Stimulated activated CD8-positive, alpha-beta memory T cell treated with anti-CD3 and anti-CD28 coated beads, Interleukin-2, amount 100 ng/mL, for 1 hour (primary cell): ENCODE measurements at places on chromosomes 13 and 19.

DNA sequence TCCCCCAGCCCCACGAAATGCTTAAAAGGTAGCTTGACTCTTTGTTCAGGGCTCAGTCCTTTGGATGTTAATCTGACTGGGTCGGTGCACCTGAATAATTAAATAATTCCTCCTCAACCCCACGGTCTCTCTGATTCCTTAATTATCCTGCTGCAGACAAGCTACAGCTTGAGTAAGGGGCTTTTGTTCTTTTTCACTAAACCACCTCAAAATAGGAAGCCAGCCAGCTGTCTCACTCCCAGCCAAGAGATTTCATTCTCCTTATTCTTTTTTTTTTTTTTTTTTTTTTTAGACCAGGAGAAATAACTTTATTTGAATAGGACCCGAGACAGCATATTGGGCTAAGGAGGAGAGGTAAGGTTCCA lies 7.9 kb upstream of the FCGBP start:
- no peak for DNase-seq

- DNase-seq: no peak
Observed at GRCh38 chr19:43395561-43395960, 19.1 kb upstream of the TEX101 start.

GRCh38 chr13:49731766-49732165 lies 40.5 kb upstream of the EBPL start:
- DNase-seq: no peak

- DNase-seq: no peak
Observed at GRCh38 chr13:52371736-52372247, 34.2 kb downstream of the THSD1 start.

DNA sequence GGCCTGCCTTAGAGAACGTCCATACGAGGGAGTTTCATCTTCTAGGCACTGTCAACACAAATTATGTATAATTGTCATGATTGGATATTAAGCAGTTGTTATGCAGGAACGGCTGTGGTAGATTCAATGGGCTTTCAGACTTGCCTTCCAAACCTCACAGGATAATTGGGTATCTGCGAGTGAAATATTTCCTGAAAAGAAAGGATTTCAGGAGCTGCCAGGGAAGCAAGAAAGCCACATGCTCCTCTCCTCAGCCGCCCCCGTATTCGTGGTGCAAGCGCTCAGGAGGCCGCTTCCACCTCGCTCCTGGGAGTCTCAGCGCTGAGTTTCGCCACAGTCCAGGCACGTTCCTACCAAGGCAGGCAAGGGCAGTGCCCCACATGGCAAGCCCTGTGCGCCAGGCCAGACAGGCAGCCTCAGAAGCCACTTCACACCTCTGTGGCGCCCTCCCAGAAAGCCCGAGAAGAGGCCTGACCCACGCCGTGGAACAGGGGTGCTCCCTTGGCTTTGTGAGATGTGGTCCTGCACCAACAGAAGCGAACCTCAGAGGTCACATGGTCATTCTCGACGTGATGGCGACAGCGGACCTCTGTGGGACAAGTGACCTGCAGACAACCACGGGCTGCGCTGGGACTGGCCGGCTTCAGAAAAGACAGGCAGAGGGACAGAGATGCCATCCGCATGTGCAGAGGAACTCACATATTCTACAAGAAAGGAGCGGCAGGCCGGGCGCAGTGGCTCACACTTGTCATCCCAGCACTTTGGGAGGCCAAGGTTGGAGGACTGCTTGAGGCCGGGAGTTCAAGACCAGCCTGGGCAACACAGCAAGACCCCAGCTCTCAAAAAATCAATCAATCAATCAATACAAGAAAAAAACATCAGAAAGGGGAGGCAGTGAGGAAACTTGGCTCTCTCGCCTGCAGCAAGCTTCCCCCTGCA lies 41.4 kb downstream of the CEBPG start:
- DNase-seq: no peak

DNA sequence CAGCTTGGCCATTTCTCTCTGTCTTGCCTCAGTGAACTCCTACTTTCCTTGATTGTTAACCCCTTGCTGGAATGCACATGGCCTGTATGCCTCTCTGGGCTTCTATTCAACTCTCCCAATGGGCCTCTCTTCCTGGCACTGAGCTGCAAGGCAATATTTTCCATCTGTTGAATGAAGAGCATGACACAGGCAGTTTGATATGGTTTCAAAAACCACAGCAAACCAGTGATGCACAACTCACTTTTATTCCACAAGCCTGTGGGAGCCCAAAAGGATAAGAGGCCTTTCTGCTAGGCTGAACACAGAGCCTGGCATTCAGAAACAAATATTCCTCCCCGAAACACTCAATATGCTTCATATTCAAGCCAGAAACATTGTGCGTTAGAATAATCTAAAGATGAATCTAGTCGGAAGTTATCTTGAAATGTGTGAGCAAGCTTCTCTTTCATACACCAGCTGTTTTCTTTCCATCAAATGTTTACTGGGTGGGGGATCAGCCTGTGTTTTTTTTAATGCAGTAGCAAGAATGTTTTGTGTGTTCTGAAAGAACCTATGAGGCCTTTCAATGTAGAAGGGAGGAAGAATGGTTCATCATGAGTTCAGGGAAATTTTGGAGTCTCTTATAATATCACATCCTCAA lies 443.1 kb upstream of the SPRY2 start:
- DNase-seq: no peak

DNA sequence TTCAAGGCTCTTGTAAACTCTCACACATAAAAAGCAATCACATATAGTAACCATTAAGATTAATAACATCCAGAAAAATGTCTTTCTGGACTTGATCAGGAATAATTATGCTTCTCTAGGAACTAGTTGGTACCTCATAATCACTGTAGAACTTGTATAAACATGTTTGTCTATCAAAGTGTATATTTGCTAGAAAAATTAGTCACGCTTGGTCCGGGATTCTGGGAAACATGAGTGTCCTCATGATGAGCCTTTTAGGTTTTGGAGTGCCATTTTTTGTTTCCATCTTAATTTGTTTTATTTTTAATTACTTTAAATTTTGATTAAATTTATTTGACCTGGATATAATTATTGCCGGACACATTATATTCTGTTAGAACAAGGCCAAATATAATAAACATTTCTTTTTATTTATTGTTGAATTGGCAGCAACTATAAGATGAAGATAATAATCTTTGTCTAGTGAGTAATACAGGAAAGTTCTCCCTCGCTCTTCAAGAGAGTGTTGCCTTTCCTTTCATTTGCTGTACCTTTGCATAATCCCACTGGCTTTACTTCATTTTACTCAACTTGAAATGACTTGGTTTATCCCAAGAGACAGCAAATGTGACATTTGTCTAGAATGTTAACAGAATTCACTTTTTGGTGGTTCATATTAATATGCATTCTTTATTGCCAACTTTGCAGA lies 207.0 kb downstream of the NALCN start:
- no peak for DNase-seq

DNA sequence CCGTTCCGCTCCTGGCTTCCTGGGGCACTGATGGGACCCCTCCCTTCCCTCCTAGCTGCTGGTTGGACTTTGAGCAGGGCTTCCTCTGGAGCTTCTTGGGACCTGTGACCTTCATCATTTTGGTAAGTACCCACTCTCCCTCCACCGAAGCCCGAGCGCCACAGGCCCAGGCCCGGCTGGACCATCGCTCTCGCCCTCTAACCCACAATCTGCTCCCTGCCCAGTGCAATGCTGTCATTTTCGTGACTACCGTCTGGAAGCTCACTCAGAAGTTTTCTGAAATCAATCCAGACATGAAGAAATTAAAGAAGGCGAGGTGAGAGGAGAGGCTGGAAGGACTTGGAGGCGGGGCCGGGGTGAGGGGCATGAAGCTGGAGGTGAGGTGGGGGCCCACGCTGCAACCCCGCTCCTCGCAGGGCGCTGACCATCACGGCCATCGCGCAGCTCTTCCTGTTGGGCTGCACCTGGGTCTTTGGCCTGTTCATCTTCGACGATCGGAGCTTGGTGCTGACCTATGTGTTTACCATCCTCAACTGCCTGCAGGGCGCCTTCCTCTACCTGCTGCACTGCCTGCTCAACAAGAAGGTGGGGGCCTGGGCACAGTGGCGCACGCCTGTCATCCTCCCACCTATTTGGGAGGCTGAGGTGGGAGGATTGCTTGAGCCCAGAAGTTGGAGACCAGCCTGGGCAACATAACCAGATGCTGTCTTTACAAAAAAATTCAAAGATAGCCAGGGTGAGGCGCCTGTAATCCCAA lies 12.3 kb downstream of the DDX39A start:
- no peak for DNase-seq

GRCh38 chr19:41904118-41904870 lies 21.3 kb downstream of the ARHGEF1 start:
- DNase-seq: no peak

DNA sequence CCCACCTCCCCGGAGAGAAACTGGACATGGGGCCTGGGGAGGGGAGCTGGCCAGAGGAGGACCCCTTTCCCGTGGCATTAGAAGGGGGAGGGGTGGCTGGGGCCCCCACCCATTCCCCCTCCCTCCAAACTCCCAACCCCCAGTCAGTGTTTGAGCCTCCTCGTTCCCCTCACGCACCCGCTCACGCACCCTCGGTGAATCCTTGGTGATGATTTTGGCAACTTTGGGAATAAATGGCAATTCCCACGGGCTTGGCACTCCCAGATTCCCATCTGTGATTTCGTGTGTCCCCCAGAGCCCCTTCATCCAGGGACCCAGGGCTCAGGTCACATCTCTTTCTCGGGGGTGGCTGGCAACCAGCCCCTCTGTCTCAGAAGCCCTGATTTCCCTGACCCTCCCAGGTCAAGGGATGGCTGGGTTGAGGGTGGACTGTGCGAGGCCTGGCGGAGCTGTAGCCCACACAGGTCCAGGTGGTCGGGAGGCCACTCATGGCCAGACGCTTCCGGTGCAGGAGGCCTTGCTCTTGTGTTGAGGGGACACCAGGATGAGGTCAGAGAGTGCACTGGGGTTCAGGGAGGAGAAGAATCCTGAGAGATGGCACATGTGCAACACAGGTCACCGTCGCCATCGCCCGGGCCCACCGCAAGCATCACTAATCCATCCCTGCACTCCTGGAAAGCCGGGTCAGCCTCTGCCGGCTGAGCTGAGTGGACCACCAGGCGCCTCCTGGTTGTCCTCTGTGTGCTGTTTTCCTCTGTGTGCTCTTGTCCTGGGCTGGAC lies 20.7 kb downstream of the EPN1 start:
- no peak for DNase-seq

GRCh38 chr13:40316301-40316700 lies 350.1 kb downstream of the FOXO1 start:
- no peak for DNase-seq

DNA sequence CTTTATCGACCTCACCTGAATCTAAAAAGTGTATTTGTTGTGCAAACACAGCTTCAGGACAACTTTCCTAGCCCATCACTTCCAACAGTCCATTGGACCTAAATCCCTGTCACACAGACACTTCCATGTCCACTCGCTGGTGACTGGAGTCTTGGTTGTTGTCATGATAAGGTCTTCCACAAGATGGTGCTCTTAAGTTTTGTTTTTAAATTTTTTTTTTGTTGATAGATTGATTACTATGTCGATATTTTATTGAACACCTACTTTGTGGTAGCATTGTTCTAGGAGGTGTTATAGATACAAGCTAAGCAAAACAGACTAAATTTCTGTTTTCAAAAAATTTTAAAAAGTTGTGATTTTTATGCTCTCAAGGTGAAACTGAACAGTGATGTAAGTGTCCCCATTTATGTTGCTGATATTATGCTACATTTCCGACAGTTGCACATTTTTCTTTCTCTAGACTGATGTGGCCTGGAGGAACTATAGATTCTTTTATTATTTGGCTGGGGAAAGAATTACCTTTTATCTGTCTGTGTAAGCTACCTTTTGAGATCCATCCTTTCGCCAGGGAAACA lies 8.1 kb upstream of the ERICH6B start:
- DNase-seq: no peak

DNA sequence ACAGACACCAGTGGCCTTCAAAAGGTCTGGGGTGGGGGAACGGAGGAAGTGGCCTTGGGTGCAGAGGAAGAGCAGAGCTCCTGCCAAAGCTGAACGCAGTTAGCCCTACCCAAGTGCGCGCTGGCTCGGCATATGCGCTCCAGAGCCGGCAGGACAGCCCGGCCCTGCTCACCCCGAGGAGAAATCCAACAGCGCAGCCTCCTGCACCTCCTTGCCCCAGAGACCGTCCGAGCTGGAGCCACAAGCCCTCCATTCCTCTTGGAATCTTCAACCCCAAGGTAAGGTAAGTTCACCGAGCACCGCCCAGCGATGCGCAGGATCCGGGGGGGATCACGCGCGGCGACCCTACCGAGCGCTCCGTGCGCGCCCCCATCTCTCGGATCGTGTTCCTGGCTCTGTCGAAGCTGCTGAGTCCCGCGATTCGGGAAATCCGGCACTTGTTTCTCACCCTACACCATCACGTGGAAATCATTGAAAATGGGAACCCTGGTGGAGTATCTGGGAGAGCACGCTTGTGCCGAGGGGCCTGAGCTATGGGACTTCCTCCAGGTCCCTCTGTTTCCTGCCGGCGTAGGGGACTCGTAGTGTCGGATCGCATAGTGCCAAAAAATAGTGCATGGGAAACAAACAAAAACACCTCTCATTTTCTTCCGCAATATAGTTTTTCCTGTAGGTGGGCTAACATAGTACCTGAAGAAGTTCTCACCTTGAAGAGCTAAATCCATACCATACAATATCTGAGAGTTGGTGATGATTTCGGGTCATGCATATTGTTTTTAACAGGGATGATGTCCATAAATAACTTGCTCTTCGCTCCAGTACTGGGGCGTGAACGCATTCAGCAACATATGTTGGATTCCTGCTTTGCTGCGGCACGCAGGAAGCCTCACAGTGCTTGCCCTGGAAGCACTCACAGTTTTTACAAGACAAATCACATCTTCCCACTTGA lies 9.3 kb downstream of the PDX1 start:
- DNase-seq: no peak

- no peak for DNase-seq
Observed at GRCh38 chr13:111258637-111259036, 61.8 kb upstream of the TEX29 start.

DNA sequence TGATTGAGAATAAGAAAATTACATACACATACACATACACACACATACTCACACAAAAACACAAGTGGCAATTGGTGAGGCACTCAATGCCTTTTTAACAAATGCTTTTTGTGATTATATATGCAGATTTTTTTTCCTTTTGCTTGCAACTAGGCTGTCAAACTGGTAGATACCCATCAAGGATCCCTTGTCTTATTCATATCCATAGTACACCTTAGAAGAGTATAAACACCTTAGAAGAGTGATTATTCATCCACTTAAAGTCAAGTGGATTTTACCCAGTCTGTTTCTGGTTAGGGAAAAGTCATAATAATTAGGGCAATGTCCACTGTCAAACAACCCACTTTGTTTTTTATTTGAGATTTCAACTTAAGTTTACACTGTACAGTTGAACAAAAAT lies 1773.4 kb upstream of the MIR17HG start:
- DNase-seq: no peak

DNA sequence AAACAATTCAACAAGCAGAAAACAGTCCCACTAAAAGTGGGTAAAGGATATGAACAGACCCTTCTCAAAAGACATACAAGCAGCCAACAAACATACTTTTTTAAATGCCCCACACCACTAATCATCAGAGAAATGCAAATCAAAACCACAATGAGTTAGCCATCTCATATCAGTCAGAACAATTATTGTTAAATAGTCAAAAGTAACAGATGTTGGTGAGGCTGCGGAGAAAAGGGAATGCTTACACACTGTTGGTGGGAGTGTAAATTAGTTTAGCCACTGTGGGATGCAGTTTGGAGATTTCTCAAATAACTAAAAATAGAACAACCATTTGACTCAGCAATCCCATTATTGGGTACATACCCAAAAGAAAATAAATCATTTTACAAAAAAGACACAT lies 8.7 kb downstream of the ZNF529 start:
- DNase-seq: no peak
